ENCODE measurements at places on chromosomes 1 and 21.

DNA sequence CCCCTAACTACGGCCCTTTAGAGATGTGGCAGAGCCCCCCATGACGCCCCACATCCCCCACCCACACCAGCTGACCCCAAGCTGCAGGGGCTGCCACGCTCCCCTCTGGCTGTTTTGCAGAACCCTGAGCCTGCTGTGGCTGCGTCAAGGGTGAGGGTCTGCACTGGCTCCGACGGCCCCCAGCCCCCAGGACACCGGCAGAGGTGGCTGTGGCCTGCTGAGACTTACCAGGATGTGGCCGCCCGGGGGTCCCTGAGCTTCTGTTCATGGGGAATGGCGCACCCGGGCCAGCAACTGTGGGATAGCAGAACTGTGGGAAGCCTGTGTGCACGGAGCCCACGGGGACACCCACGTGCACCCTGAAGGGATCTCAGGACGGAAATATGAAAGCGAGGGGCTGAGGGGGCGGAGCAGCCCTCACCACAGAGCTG lies 12.8 kb upstream of the RNF223 start:
- no peak for DNase-seq

GRCh38 chr1:15248216-15248615 lies 1.2 kb downstream of the FHAD1 start:
- DNase-seq, result no peak

DNA sequence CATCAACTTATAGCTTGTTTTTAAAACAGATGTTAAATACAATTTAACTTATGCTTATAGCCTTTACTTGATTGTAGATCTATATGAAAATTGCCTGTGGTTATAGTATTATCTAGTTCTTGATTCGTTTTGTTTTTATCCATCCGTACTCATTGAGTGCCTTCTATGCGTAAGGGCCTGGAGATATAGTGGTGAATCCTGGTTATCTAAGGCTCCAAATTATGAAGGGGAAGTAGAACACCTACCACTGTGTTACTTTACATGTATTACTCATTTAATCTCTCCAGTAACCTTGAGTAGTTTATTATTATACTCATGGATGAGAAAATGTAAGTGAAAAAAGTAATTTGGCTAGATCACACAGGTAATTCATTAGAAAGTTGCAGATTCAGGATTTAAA lies 121.8 kb downstream of the OSBPL9 start:
- DNase-seq, result no peak

DNA sequence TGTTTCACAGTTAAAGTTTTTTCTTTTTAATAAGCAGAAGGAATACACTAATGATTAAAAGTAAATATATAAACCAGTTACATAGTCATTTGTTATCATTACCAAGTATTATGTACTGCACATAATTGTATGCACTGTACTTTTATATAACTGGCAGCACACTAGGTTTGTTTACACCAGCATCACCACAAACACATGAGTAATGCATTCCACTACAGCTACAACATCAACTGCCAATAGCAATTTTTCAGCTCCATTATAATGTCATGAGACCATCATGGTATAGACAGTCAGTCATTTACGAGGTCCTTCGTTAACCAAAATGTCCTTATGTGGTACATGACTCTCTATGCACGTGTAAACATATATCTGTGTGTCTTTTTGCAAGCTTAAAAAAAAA lies 35.2 kb downstream of the SCYL3 start:
- DNase-seq, result no peak

DNA sequence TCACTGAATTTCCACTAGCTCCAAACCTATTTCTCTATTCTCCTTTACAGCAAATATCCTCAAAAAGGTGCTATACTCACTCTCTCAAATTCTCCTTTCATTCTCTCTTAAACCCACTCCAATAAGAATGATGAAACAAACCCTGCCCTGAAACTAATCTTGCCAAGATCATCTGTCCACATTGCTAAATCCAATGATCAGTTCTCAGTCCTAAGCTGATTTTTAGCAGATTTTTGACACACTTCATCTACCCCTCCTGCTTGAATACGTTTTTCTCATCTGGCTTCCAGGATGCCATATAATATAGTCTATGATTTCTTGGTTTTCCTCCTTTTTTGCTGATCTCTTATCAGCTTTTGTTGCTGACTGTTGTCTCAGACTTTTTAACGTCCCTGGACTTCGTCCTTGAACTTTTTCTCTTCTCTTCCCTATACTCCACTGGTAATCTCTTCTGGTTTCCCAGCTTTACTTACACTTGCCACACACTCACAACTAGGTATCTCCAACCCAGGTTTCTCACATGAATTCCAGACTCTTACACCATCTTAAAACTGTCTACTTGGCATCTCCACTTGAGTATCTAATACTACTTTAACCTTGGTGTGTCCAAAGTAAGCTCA lies 35.3 kb downstream of the RERE start:
- DNase-seq, result no peak

- DNase-seq, result no peak
Measured at GRCh38 chr1:209756615-209757445, 977 bp downstream of the TRAF3IP3 start.

DNA sequence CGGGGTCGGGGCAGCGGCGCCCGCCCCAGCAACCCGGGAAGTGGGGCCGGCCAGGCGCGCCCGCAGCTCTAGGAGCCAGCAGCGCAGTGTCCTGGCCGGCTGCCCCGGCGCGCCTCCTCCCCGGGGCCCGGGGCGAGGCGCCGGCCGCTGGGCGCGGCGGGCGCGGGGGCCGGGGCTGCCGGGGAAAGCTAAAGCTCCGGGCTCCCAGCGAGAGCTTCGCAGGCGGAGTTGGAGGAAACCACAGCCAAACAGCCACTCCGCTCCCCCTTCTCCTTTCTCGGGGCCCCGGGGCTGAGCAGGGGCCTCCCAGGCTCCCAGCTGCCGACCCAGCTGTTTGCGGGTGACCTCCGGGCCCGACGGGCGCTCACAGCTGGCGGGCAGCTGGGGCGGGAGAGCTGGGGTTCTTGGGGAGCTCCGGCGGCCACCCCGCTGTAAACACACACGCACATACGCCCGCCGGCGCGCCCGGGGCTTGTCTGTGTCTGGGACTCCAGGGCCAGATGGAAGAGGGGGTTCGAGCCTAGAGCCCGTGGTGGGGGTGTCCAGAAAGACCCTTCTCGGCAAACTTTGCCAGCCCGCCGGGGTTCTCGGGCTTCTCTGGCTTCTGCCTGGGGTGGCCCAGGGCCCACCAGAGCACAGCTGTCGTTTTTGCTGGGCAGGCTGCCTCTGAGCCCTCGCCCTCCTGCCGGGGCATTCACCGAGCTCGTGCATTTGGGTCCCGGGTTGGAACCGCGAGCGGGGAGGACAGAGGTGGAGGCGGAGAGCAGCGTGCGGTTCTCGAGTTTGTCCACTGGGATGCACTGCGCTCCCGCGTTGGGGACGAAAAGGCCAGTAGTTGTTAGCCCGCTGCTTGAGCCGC lies 1.5 kb downstream of the AJAP1 start:
- no peak for DNase-seq

DNA sequence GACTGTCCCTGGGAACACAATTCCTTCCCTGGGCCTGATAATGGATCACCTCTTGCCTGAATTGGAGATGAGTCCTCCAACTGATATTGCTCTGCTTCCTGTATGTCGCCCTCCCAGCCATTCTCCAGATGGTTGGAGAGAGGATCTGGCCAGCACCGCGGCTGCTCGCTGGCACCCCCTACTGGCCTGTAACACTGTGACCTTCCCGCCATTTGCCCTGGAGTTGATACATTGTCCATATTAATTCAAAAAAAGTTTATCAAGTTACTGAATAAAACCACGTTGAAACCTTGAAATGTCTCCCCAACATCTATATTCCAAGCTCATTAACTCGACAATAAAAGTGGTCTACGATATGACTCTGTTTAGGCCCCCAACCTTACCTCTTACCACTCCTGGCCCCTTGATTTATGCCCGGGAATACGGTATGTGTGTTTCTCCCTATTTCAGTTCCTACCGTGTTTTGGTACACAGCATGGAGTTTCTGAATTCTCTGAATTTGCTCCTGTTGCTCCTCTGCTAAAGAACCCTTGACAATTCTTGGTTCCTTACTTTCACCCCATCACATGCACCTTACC lies 241.8 kb upstream of the KIAA0040 start:
- no peak for DNase-seq

DNA sequence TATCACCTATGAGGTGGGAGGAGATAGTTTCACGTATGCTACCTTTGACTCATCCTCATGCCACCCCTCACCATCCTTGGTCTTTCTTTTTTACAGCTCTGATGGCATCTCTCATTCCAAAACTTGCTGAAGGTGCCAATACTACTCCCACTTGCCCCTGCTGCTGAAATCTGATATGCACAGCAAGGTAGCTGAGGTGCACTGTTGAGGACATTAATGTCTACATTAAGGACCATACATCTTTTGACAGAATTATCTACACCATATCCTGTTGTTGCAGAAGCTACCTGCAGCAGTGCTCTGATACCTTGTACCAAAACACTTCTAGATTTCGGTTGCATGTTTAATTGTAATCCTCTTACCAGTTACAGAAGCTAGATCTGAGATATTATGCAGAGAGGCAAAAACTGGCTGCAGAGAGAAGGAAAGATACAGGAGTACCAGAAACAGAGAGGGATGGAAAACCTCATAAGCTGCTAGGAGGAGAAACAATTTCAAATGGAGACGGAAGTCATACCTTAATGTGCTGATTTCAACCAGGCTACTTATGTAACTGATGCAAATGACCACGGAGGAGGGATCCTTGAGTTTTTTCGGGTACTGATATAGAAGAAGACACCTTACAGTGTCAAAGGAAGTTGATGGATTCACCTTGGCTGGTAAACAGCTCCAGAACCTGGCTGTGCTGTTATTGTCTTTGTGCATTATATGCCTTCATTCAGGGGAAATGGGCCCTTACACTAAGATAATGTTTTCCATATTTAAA lies 19.3 kb upstream of the PTPRC start:
- no peak for DNase-seq

DNA sequence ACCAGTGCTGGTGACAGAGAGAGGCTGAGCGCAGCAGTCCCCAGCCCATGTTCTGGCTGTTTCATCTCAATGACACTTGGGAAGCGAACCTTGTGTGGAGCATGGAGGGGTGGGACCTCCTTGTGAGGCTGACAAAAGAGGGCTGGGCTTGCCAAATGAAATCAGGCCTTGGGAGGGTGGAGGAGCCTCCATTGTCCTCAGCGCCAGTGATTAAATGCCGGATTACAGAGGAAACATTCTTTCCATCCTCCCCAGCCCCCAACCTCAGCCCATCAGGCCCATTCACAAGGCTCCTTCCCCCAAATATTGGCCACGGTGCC lies 63.3 kb upstream of the PAXBP1 start:
- no peak for DNase-seq

DNA sequence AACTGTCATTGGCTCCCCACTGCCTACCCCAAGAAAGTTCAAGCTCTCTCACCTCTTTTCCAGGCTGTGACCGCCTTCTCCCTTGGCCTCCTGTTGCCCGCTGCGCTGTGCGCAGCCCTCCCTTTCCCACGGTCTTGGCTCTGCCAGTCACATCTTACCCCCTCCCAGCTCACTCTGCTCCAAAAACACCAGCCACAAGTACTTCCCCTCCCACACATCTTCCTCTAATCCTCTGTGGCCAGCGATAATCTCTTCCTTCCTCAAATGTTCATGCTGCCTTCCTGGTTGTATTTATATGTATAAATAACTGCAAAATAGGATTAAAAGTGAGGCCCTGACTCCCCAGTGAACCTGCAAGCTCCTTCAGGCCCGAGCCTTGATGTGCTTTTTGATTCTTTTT lies 81.8 kb downstream of the AJAP1 start:
- no peak for DNase-seq

GRCh38 chr1:87149241-87150041 lies 179.2 kb upstream of the LMO4 start:
- no peak for DNase-seq

- DNase-seq, result no peak
Measured at GRCh38 chr1:94709891-94710581, 110.1 kb upstream of the SLC44A3 start.

DNA sequence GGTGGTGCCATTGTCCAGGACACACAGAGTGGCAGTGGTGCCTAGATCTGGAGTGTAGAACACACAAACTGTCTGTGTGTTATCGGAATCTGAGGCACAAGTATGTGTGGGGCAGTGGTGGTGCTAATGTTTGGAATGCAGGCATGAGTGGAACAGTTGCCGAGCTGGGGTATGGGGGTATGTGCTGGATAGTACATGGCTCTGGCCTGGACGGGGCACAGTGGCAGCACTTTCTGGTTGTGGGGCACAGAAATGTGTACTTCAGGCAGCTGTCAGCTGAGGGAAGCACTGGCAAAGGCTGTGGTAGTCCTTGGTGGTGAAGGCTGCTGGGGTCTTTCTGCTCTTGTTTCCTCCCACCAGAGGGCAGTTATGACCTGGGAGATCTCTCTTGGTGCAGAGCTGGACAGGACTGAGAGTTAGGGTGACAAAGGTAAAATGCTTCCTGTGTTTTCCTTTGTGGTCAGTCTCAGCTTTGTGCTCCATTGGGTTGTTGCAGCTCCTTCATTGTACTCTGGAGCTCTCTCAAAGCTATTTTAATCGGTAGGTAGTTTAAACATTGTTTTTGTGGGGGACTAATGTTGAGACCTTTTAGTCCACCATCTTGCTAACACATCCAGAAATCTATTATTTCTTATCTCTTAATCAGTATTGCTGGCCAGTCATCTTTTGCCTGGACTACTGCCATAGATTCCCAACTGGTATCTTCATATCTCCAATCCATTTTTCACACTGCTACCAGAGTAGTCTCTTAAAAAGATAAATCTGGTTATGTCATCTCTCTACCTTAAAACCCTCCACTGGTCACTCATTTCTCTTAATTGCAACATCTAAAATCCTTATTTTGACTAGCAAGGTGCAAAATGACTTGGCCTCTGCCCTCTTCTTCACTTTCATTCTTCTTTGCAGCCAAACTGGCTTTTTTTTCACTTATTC lies 83.9 kb upstream of the NBPF4 start:
- no peak for DNase-seq

- DNase-seq, result no peak
Measured at GRCh38 chr1:167654975-167655575, 25.0 kb downstream of the RCSD1 start.

- DNase-seq, result peak; percentile 19
Measured at GRCh38 chr1:114750780-114751179, 7.0 kb downstream of the CSDE1 start.

- no peak for DNase-seq
Measured at GRCh38 chr1:160256396-160257046, 5.8 kb downstream of the DCAF8 start.

- no peak for DNase-seq
Measured at GRCh38 chr1:74775735-74776134, 42.8 kb downstream of the TYW3 start.

GRCh38 chr1:228226956-228227791 lies 19.3 kb downstream of the OBSCN start:
- no peak for DNase-seq

GRCh38 chr1:109454497-109455133 lies 11.7 kb upstream of the SYPL2 start:
- DNase-seq, result no peak

DNA sequence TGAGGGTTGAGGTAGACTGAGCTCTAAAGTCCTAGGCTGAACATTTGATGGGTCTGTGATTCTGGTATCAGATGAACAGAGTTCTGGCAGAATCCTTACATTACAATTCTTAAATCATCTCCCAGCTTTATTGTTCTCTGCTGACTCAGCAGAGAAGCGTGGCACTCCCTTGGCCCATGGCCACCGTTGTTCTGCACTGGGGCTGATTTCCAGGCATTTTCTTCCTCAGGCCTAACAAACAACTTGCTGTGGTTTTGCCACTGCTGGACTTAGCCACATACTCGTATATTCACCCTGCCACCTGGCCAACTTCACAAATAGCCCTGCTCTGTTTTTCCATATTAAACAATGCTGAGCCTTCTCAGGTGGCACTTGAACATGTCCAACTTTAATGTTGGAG lies 223.2 kb downstream of the TNR start:
- DNase-seq, result no peak

GRCh38 chr1:234433563-234434285 lies 45.3 kb downstream of the TARBP1 start:
- DNase-seq, result no peak
